ENCODE measurements at places on chromosomes 3 and 15. TPM values are rescaled to one million over a fixed set of nuclear protein-coding genes. Genes with fewer than 3 reads are reported as not detected.
A peak's percentile ranks its signal among the peaks of the same experiment; 100 is the strongest.

GRCh38 chr3:66642019-66642418 is 141.2 kb upstream of the LRIG1 start:
- no peaks in the 10 kb centered on the region for H3K27me3 ChIP-seq
- no peaks in the 10 kb centered on the region for H3K4me1 ChIP-seq
- H3K4me3 ChIP-seq = no peak overlapping the region
- DNase-seq = no peak

DNA sequence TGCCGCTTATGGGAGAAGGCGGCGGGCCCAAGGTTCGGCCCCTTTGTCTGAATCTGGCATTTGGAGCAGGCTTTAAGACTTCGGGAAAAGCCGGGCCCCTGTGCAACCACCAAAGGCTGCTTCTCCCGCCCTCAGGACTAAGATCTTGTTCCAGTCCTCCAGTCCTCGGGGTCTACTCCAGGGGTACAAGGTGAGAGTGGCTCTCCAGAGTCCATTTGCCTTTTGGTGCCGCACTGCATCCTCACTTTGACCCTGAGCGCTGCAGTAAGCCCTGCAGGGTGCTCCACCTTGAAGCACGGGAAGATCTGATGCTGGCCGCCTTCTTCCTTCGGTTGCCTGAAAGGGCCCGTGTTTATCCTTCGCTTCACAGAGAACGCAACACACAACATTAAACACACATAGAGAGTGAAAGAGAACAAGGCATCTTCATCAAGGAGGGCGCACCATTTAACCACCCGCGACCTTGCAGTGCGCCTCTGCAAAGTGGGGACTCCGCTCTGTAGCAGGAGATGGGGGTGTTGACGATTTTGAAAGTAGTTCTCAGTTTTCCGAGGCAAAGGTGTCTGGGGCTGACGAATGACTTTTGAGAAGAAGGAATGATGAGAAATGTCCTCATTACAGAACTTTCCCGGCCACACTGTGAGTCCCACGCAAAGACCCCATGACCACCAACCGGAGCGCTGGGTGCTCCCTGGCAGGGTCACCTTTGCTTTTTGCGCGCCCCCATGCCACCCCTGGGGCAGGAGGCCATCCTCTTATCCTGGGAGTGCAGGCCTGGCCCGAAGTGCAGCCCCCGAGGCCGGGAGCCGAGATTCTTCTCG is 1.0 kb downstream of the PIGZ start:
- H3K4me3 ChIP-seq = peak overlapping the region; percentile 62
- peak overlapping the region; percentile 62 for H3K27ac ChIP-seq
- DNase-seq = no peak

GRCh38 chr3:16811950-16812349 is 72.8 kb upstream of the PLCL2 start:
- H3K4me3 ChIP-seq = no peak overlapping the region
- H3K36me3 ChIP-seq = no peaks in the 10 kb centered on the region
- no peak overlapping the region for H3K27ac ChIP-seq
- no peak for DNase-seq
- H3K4me1 ChIP-seq = peaks cover 25% of the 10 kb centered on the region
- no peaks in the 10 kb centered on the region for H3K27me3 ChIP-seq

DNA sequence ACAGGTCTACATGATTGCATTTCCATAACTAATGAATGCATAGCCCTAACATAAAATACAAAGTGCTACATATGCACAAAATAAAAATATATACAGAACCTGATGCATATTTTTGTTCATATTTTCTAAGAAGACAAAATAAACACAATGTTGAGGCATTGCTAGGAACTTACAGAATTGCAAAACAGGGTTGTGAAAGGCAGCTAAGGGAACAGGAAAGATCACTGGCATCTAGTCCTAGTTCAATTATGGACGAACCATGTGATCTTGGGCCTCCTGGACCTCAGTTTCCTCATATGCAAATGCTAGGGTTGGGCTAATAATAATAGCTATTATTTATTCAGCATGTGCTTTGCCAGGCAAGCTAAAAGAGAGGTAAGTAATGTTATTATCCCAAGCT is 15.5 kb upstream of the NCEH1 start:
- DNase-seq = no peak
- H3K4me1 ChIP-seq = no peaks in the 10 kb centered on the region
- no peaks in the 10 kb centered on the region for H3K27me3 ChIP-seq
- no peaks in the 10 kb centered on the region for H3K36me3 ChIP-seq
- no peak overlapping the region for H3K27ac ChIP-seq
- no peak overlapping the region for H3K4me3 ChIP-seq

The XCR1 gene
- total RNA-seq = not detected

DNA sequence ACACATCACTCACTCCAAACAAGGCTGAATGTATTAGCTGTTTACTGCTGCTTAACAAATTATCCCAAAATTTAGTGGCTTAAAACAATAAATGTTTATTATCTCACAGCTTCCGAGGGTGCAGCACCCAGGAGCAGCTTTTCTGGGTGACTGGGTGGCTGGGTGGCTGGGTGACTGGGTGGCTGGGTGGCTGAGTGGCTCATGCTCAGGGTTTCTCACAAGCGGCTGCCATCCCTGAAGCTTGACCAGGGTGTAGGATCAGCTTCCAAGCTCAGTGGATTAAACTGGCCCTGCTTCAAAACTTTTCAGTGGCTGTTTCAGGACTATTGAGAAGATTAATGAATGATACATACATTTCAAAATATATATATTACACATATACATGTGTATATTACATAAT is 2.3 kb upstream of the CYP11A1 start:
- peaks cover 7% of the 10 kb centered on the region for H3K4me1 ChIP-seq
- H3K27me3 ChIP-seq = peaks cover 7% of the 10 kb centered on the region
- no peaks in the 10 kb centered on the region for H3K36me3 ChIP-seq
- no peak overlapping the region for H3K27ac ChIP-seq
- no peak overlapping the region for H3K4me3 ChIP-seq
- no peak for DNase-seq

DNA sequence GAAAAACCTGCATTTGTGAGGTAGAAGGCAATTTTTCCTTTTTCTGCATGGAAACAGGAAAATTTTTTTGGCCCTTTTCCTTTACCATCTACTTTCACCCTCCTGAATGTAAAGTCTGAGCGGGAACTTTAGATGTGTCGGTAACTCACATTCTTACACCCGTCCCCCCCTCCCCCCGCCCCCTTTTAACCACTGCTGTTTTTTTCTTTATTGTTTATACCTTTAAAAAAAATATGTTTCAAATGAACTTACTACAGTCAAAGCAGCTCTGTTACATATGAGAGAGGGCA is 487 bp upstream of the HES1 start:
- no peak for DNase-seq
- peaks cover 23% of the 10 kb centered on the region for H3K27me3 ChIP-seq
- peaks cover 29% of the 10 kb centered on the region for H3K4me1 ChIP-seq
- H3K4me3 ChIP-seq = peak overlapping the region; percentile 90

DNA sequence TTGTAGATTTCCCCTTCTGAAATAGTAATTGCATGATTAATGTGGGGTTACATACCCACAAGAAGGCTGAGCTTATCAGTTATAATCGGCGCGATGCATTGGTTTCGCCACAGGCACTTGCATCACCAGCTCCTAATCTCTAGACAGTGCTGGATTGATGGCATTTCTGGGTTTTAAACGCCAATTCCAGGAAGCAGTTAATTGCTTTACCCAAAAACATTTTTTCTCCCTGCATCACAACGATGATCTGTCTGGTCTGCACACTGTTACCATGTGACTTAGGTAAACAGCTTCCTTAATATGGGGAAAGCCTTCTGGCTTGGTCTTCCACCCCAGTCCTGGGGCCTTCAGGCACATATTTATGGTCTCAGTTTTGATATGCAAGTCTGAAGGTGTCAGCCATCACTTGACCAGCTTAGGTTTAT is 70.0 kb upstream of the HEG1 start:
- no peak overlapping the region for H3K27ac ChIP-seq
- H3K27me3 ChIP-seq = no peaks in the 10 kb centered on the region
- H3K36me3 ChIP-seq = no peaks in the 10 kb centered on the region
- DNase-seq = no peak
- H3K4me3 ChIP-seq = no peak overlapping the region

GRCh38 chr3:25902586-25902985 is 112.7 kb downstream of the OXSM start:
- H3K27ac ChIP-seq = no peak overlapping the region
- H3K4me3 ChIP-seq = no peak overlapping the region
- H3K36me3 ChIP-seq = no peaks in the 10 kb centered on the region
- no peaks in the 10 kb centered on the region for H3K27me3 ChIP-seq
- H3K4me1 ChIP-seq = peaks cover 11% of the 10 kb centered on the region

GRCh38 chr3:115922681-115923347 is 299.5 kb downstream of the GAP43 start:
- H3K4me1 ChIP-seq = peaks cover 18% of the 10 kb centered on the region
- no peak overlapping the region for H3K27ac ChIP-seq
- H3K27me3 ChIP-seq = peaks cover 2% of the 10 kb centered on the region
- no peaks in the 10 kb centered on the region for H3K36me3 ChIP-seq

GRCh38 chr3:191030491-191030890 is 168.0 kb upstream of the GMNC start:
- H3K36me3 ChIP-seq = no peaks in the 10 kb centered on the region
- no peaks in the 10 kb centered on the region for H3K27me3 ChIP-seq
- DNase-seq = no peak
- no peak overlapping the region for H3K4me3 ChIP-seq
- no peaks in the 10 kb centered on the region for H3K4me1 ChIP-seq

All from glutamatergic neuron (in vitro differentiated cells).